Stimulated activated effector memory CD8-positive, alpha-beta T cell treated with anti-CD3 and anti-CD28 coated beads, Interleukin-12 subunit alpha, Interleukin-12 subunit beta, amount 100 ng/mL, for 72 hours (primary cell): ENCODE measurements at places on chromosomes 5 and 9.

DNA sequence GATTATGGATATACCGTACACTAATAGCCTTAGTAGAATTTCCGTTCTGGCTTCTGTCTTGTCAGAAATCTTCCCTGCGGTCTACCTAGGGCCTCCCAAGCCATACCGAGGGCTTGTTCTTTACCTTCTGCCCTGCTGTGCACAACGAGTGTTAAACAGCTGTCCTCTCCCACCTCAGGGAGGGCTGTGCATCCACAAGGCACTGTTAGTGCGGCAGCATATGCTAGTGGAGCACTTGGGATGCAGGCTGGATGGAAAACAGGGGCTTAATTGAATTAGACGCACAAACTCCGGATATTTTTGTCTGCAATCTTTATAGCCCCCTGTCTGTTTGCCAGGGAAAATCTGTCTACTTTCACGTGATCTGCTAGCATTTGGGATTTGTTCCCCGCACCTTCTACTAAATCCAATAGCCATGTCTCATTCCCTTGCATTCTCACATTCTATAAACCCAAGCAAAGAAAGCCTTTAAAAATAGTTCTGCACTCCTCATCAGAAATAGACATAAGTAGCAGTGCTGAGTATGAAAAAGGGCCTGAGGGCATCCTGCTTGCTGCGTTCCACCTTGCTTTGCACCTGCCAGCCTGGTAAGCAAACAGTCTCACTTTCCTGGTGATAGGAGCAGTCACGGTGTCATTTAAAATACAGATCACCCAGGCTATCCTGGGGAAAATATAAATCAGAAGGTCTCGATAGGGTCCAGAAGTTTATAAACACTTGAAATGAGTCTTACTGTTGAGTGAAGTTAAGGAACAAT is 382.6 kb downstream of the RASEF start:
- no peak for DNase-seq

DNA sequence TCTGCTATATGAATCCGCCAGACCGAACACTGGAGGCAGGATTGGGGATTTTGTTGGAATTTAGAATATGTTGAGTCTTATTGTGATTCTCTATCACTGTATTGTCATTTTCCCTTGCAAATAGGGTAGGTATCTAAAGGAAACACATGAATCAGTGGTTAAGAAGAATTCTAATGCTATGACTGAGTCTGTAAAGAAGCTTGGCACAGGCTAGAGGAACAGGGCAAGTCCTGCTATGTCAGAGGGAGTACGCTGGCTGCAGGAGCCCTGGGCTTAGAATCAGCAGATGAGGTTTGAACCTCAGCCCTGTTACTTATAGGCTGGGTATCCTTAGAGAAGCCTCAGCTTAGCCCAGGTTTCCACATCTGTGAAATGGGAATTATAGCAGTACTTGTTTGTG is 198.1 kb downstream of the NR3C1 start:
- no peak for DNase-seq

DNA sequence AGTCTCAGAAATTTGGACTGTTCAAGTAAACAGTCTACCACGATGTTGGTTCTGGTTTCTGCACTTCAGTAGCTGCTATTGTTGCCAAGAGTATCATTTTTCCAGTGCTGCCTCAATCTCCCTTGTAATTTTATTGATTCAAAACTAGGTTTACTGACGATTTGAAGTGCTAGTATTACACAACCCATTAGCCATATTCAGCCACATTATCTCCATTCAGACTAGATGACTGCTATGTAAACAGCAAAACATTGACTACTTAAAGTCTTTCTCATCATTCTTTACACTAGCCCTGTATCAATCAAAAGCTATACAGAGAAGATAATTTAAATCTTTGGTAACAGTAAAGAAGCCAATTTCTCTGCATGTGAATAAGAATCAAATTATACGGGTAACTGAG is 102.0 kb upstream of the TSLP start:
- DNase-seq: no peak

DNA sequence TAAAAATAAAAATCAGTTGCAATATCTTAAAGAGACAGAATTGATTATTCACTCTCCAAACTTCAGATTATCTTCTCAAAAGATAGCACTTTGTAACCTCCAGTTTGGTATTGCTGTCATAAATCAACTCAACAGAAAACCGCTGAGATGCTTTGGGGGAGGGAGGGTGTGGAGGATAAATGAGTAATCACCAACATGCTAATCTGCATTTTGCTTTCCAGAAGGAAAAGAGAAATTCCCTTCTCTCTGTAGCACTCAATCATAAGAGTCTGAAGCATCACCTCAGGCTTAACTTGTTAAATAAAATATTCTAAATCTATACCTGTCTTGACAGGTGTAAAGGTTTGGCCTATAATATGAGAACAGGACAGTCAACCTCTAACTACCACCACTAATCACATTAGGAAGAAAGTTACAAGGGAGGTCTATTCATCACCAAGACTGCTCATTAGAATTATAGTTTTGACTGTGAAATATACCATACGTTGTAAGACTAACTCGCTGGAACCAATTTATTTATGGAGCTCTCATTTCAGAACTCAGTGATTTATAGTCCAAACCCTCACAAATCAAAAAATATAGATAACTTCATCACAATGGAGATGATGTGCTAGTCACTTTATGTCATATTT is 89.0 kb downstream of the PIK3R1 start:
- DNase-seq: no peak

GRCh38 chr9:5778805-5779204 is 54.1 kb downstream of the ERMP1 start:
- no peak for DNase-seq

DNA sequence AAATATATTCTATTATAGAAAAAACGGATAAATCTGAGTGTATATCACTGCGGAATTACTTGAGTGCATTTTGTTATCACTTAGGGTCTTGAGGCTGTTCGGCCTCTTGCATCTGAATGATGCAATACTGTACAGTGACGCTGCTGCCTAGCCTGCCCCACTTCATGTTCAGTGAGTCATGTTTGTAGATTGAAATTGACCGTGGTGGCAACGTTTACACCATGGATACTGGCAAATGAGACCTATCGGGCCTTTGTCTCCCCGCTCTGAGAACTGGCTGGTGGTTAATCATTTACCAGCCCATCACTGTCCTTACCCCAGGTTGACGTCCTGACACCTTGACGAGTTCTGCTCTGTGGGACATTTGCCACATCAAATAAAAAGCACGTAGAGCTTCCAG is 510.1 kb upstream of the ADAMTS16 start:
- no peak for DNase-seq

DNA sequence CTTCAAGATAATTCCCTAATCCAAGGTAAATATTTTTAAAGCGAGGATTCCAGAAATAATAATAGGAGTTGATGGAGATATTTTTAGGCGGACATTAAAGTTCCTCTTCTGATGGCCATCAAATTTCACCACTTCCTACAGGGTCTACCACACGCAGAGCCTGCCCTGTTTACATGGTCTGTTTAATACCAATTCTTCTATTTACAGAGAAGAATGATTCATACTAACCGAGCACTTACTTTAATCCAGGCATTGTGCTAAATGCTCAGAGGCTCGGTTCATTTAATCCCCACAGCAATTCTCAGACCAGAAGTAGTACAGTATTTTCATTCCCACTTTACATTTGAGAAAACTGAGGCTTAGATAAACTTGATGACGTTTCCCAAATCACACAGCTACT is 3.0 kb upstream of the ITGA1 start:
- DNase-seq: no peak
